EL (cell line): ENCODE measurements at places on chromosomes 6 and 20.

- DNase-seq: peak; percentile 53
Observed at GRCh38 chr20:8156235-8157079, 24.4 kb downstream of the PLCB1 start.

DNA sequence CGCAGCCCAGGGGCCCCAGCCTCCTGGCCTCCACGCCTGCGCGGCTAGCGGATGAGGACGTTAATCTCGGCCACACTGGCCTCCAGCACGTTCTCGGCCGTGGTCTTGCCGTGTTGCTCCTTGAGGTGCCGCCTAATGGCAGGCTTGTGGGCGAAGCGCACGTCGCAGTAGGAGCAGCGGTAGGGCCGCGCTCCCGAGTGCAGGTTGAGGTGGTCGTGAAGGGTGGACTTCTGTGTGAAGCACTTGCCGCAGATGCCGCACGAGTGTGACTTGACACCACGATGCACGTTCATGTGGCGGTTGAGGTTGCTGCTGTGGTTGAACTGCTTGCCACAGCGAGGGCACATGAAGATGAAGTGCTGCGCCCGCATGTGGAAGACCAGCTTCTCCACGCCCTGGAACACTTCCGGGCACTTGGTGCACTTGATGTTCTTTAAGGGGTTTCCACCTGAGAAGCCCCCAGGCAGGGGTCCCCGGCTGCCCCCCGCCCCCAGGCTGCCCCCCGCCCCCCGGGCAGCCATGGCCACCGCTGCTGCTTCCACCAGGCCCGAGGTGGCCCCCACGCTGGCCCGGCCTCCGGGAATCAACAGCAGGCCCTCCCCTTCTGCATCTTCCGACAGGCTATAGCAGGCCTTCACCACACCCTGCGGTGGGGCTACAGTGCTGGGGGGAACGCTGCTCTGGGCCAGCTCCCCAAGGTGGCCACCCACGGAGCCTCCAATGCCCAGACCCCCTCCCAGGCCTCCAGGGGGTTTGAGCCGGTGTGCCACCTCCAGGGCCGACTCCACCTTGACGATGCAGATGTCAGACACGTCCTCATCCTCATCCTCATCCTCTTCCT is 1.8 kb downstream of the ZBTB12 start:
- DNase-seq: no peak

- DNase-seq: no peak
Observed at GRCh38 chr20:32845786-32846185, 12.9 kb upstream of the EFCAB8 start.

GRCh38 chr6:116286773-116287358 is 7.1 kb upstream of the TSPYL1 start:
- DNase-seq: no peak

- no peak for DNase-seq
Observed at GRCh38 chr6:165163519-165163918, 145.9 kb downstream of the C6orf118 start.

- DNase-seq: no peak
Observed at GRCh38 chr20:59030911-59031563, 1.1 kb downstream of the ATP5F1E start.

- DNase-seq: no peak
Observed at GRCh38 chr6:76381612-76382011, 309.1 kb upstream of the IMPG1 start.

DNA sequence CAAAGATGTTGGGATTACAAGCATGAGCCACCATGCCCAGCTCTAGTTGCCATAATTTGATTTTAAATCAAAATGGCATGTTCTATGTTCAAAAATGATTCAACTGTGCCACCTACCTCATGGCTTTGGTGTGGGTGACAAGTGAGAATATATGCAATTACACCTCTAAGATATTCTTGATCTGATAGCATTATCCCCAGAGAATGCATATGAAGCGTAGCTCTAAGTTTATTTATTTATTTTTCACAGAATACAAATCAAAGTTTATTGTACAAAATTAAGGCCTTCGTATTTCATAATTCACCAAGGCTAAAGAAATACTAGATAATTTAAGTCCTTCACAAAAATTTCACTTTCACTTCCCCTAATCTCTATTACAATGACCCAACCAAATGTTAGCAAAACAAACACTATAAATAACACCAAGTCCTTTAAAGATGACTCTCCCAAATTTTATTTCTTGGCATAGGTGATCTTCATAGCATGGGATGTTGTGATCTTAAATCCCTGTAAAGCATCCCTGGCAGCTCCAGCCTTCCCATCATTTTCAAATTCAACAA is 205.9 kb upstream of the TAB2 start:
- no peak for DNase-seq

DNA sequence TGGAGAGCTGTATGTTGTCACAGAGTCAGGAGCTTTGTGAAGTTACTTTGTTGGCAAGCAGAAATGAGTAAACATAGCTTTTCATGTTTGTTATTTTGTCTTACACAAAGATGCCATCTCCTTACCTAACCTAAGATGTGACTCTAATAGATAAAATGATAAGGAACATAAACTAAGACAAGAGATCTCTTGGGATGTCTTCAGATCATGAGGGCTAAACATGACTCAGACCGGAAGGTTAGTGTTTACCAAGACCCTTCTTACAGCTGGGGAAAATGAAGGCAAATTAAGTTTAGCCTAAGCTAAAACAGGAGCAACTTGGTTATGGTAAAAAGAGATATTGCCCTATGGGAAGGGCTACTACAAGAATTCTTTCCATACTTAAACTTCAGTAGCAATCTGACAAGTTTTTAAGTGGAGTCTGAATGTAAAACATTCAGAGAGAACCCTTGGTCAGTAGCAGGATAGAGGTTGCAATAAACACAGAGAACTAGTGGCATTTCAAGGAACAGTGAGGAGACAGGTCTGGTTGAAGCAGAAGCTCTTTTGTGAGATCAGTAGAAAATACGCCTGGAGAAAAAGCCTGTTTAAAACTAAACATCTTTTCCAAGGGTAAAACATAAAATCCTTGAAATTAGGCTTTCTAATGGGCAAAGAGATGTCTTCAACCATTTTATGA is 29.9 kb downstream of the SGK1 start:
- DNase-seq: peak; percentile 49

DNA sequence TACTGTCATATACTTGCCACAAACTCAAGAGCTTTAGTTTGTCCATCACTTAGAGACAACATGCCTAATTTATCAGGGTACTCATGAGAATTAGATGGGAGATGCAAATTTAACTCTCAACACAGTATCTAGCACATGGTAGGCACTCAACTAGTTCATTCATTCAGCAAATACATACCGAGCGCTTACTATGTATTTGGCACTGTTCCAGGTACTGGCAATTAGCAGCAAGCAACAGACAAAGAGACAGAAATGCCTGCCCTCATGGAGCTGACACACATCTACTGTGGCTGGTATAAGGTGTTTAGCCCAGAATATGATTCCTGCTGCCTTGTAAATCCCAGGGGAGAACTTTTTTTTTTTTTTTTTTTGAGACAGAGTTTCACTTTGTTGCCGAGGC is 4.8 kb downstream of the MICAL1 start:
- no peak for DNase-seq

GRCh38 chr6:72999995-73000394 is 225.3 kb downstream of the KHDC1L start:
- DNase-seq: no peak

DNA sequence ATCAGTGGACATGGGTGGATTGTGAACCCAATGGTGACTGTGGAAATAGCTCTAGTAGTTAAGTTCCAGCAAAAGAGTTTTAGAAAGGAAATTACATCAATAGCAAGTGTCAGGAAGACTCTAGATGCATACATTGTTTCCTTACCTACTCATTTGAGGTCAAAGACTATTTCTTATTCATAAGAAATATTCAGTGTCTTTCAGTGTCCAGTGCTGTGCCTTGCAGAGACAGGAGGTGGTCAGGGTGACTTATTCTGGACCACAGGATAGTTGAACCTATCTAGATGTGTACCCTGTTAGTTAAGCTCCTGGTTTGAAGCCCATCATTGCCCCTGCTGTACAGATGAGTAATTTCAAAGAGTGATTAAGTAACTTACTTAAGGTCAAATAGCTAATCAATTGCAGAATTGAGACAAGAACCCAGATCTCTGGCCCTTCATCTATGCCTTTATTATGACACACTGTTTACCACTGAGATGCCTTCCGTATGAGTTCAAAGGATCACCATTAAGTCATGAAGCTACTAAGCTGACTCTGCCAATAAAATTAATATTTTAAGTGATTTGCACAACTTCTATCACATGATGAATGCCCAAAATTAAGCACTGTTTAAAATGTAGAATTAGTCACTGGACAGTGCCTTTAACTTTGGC is 136.1 kb downstream of the PDSS2 start:
- DNase-seq: peak; percentile 67

DNA sequence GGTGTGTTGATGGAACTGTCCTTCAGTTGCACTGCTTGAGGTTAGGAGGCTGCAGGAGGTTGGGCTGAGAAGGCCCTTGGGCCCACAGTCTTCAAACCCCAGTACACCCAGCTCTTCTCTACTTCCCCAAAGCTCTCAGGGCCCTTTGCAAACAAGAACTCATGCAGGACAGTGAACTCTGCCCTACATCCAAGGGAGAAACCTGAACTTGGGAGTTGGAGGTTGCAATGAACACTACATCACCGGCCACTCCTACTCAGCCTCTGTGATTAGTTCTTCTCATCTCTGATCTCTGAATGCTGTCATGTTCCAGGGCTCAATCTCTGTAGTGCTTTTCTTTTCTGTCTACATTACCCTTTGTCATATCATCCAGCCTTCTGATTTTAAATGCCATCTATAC is 148.5 kb upstream of the PDE7B start:
- no peak for DNase-seq

DNA sequence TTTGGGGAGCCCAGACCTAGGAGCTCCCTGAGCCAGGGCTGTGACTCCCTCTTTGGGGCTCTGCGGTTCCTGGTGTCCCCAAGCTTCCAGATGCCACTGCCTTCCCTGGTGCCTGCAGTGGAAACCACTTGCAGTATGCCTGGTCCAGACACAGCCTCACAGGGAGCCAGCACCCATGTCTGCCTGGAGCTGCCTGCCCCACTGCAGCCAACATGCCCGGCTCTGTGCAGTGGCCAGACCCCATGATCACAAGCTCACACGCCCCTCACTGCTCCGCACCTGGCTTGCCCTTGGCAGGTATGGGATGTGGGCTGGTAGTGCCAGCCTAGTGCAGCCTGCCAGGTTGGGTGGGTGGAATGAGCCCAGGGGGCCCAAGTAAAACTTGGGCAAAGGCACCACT is 644.8 kb downstream of the HTR1B start:
- DNase-seq: no peak

DNA sequence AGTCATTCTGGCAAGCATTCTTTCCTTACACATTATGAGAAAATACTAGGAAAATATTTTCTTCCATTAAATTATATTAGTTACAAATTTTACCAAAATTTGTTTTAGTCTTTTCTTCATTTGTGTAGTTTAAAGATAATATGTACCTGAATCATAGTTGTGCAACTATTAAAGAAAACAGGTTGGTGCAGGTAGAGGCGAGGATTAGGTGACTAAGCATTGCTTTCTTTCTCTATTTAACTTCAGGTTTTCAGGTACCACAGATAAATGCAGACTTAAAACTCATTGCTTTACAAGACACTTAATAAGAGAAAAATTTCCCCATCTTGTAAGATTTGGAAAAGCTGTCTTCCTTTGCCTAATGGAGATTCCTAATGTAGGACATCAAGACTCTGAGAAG is 1175.5 kb upstream of the ADGRB3 start:
- no peak for DNase-seq

DNA sequence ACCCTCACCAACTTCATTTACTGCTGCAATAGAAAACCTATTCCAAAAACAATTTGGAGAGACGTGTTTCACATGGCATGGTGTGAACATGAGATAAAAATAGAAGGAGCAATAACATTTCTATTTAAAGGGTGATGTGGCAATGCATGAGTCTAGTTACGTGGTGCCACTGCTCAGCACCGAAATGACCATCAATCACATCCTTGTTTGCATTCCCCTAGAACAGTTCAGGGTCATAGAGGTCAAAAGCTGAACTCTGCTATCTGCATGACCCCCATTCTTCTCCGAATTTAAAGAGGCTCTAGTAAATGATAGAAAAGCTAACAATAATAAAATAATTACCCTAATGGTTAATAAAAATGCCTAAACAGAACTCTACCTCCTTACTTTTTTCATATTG is 29.5 kb downstream of the ROS1 start:
- no peak for DNase-seq

DNA sequence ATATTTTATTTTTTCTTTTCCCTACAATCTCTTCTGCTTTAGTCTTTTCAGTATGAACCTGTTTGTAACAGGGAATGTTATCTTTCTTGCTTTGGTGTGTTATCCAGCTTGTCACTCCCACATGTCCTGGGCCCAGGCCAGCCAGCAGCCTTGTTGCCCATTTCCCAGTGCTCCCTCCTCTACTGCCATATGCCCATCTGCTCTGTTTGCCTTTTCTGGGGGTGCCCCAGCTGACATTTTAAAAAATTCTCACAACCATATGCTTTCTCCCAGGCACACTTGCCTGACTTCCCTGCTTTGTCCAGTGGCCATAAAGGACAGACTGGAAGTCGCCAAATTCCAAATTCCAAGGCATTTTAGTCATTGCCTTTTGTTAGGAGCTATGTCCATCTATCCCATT is 23.6 kb upstream of the LMBRD1 start:
- no peak for DNase-seq

GRCh38 chr6:148343047-148343782 is 577 bp downstream of the SASH1 start:
- no peak for DNase-seq

DNA sequence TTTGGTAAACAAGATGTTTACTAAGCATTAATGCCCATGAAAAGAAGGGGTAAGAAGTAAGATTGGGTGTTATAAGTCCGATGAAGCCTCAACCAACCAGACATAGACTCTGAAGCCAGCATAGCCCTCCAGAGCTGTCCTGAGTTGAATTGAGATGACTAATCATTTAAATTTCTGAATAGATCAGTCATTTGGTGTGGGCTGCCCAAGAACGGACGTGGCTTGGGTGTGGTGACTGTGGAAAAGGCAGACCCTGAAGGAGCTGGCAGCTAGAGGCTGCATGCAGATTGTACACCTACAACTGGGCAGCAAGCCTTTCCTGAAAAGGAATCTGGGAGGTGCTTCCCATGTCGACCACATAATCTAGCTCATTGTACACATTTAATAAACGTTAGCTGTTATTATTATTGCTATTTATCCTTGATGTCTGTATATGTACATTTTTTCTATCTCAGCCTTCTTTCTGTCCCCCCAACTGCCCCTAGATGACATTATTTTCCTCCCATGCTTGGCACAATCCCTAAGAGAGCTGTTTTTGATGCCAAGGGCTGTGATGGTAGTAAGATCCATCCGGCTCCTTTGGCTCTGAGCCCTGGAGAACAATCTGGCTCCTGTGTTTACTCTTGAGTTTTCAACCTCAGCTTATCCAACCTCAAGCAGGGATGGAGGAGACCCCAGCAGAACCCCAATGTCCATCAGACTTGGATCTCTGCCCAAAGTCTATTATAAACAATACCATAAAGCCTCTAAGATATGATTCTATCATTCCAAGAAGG is 57.6 kb upstream of the JAG1 start:
- DNase-seq: peak; percentile 60

DNA sequence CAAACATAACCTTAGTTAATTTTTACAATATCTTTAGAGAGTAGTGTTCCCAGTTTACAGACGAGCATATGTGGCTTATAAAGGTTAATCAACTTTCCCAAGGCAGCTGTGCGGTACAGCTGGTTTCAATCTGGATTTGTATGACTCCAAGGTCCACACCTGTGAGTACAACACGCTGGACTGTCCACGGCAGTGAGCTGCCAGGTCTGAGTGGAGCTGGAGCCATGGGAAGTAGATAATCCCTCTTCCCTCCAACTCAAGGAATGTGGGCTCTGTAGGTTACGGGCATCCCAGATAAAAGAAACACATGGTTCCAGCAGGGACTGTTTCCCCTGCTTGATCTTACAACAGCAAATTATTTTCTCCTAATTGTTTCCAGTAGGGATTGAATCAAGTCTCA is 102.2 kb downstream of the SOD2 start:
- DNase-seq: no peak
